ENCODE measurements at places on chromosomes 13 and 19.

GRCh38 chr13:83905641-83906040 is 23.4 kb upstream of the SLITRK1 start:
- no peak for DNase-seq

- no peak for DNase-seq
Measured at GRCh38 chr13:34943436-34944273, 1.6 kb downstream of the NBEA start.

- DNase-seq = no peak
Measured at GRCh38 chr13:112941349-112941748, 27.7 kb upstream of the MCF2L start.

DNA sequence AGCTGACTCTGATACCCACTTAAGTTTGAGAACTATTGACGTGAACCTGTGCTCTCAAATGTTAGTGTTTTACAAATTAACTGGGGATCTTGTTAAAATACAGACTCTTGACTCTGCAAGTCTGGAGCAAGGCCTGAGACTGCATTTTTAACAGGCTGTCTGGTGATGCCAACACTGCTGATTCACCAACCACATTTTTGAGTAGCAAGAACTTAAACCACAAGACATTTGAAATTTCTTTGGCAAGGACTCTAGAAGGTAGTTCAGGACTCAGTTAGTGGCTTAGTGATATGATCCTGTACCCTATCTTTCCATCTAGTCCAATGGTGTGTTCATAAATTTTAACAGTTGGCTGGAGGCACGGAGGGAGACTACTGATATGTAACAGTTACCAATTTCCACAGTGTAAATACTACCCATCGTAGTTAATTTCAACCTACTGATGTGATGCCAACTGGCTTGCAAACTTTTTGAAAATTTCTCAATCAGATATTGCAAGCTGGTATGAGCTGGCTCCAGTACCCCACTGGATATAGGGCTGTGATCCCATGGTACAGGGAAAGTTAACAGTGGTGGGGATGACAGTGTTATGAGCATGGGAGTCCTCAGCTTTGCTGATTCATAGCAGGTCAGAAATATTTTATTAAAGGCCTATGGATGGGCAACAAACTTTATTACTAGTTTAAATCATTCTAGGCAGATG is 255.1 kb downstream of the TBC1D4 start:
- peak; percentile 94 for DNase-seq

DNA sequence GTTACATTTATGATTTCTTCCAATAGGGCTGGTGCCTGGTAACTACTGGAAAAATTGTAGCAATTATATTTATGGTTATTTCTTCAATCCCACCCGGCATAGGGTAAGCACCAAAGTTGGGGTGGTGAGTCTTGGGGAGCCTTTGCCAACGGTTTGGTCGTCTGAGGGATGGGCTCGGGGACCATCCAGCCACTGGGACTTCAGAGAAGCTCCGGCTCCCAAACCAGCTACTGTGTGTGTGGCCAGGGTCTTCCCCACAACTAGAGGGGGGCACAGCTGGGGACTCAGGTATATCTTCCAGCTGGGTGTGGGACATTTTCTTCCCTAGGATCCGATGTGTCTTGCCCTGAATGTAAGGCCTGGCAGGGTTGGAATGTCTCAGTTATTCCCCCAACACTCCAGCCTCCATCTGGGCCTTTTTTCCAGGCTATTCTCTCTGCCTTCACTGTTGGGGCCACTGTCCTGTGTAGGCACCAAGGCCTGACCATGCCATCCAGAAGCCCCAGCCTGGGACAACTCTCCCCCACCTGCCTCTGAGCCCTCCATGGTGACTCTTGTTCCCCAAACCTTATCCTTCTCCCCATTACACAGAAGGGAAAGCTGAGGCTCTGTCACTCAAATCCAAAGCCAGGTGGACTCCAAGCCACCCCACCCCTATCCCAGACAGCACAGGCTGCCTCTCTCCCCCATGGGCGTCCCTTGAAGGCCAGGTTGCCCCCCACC is 1.1 kb upstream of the IFI30 start:
- no peak for DNase-seq

Measured in astrocyte of the hippocampus (primary cell).